Smooth muscle cell of bladder (primary cell): ENCODE measurements at places on chromosomes 16 and 17. TPM values are rescaled to one million over a fixed set of nuclear protein-coding genes. Genes with fewer than 3 reads are reported as not detected.

ITGAX gene
- under 0.01 TPM in 1 of 2 replicates, not detected in the other for total RNA-seq

FBXL20 gene
- total RNA-seq: 10.7 and 12.6 TPM in 2 replicates

CXCL16 gene
- 1.8 and 2.1 TPM in 2 replicates for total RNA-seq

CACNG1 gene
- total RNA-seq: not detected in 2 replicates

RPGRIP1L gene
- 10.2 and 12.8 TPM in 2 replicates for total RNA-seq

GCGR gene
- total RNA-seq: 0.09 TPM in 1 of 2 replicates, not detected in the other

PRRT2 gene
- 0.92 and 1.3 TPM in 2 replicates for total RNA-seq

GGNBP2 gene
- 67.4 and 69.3 TPM in 2 replicates for total RNA-seq

ABCA6 gene
- total RNA-seq: 9.9 and 20.2 TPM in 2 replicates

MT2A gene
- 53.3 and 72.0 TPM in 2 replicates for total RNA-seq

ZG16B gene
- total RNA-seq: 0.18 and 1.3 TPM in 2 replicates

SOX15 gene
- total RNA-seq: 0.14 and 0.18 TPM in 2 replicates

LUC7L3 gene
- total RNA-seq: 17.4 and 23.1 TPM in 2 replicates

RPL26 gene
- 4,111 and 4,604 TPM in 2 replicates for total RNA-seq

PSKH1 gene
- 8.7 and 14.7 TPM in 2 replicates for total RNA-seq

ATP2A3 gene
- 1.9 and 2.6 TPM in 2 replicates for total RNA-seq
